Right atrium auricular region (tissue), 2 donors: ENCODE measurements at places on chromosomes 3 and 15. TPM values are rescaled to one million over a fixed set of nuclear protein-coding genes. Genes with fewer than 3 reads are reported as not detected.
A peak's percentile ranks its signal among the peaks of the same experiment; 100 is the strongest.

DNA sequence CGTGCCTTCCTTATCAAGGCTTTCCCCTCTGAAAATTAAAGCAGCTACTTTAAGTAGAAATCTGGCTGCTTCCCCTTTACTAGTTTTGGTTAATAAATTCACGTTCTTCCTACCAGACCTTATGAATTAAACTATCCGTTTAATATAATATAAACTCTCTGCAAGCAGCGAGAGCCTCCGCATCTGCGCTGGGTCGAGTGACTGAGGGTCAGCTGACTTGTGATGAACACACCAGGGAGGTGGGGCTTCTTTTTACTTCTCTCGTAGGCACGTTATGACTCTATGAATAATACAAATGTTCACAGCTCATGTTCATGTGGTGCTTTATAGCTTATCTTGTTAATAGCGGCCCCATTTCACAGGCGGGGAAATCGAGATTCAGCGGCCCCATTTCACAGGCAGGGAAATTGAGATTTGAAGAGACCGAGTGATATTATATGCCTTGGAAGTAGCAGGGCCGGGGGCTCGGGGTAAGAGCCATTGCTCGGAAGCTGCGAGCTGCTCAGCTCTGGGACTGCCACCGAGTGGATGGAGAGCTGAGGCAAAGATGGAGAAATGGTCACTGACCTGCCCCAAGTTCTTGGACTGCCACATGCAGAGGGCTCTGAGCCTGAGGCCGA is 8.3 kb downstream of the MUC4 start:
- H3K36me3 ChIP-seq = no peaks in the 10 kb centered on the region
- H3K4me1 ChIP-seq = no peaks in the 10 kb centered on the region
- no peak for DNase-seq
- H3K27ac ChIP-seq = peak overlapping the region; percentile 11

GRCh38 chr15:79881254-79881653 is 15.6 kb downstream of the MTHFS start:
- H3K27me3 ChIP-seq = no peaks in the 10 kb centered on the region
- no peak for DNase-seq
- peaks cover 16% of the 10 kb centered on the region for H3K36me3 ChIP-seq
- no peak overlapping the region for H3K27ac ChIP-seq

DNA sequence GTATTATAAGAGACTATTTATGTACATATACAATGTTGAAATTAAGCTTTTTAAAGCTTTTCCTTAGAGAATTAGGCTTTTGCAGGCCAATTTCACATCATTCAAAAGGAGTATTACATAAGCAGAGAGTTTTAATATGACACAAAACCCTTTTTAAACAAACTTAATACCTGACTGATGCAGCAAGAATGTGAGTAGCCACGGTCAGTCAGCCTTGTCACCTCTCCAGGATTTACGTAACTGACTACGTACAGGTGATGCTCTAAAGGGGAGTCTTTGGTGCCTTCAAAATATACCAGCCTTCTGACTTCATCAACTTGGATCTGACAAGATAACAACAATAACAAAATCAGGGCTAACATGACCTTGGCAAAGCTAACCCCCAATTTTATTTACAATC is 44.2 kb upstream of the IGDCC4 start:
- peaks cover 65% of the 10 kb centered on the region for H3K36me3 ChIP-seq
- no peak overlapping the region for H3K27ac ChIP-seq
- H3K4me1 ChIP-seq = no peaks in the 10 kb centered on the region
- no peaks in the 10 kb centered on the region for H3K27me3 ChIP-seq
- H3K4me3 ChIP-seq = no peak overlapping the region
- no peak for DNase-seq

GRCh38 chr3:184382326-184383032 is 2.6 kb downstream of the CHRD start:
- H3K27me3 ChIP-seq = no peaks in the 10 kb centered on the region
- H3K27ac ChIP-seq = no peak overlapping the region
- no peak for DNase-seq
- no peaks in the 10 kb centered on the region for H3K36me3 ChIP-seq

Gene KCNH8
- 0.08 TPM for total RNA-seq

Gene MYL3
- 208 TPM for total RNA-seq

Gene CD276
- 60.4 TPM for total RNA-seq

Gene SH3GL3
- total RNA-seq = 4.1 TPM

Gene CCR1
- 8.9 TPM for total RNA-seq

Gene CKMT1B
- total RNA-seq = 4.6 TPM
